ENCODE measurements at places on chromosomes 16 and 17.

DNA sequence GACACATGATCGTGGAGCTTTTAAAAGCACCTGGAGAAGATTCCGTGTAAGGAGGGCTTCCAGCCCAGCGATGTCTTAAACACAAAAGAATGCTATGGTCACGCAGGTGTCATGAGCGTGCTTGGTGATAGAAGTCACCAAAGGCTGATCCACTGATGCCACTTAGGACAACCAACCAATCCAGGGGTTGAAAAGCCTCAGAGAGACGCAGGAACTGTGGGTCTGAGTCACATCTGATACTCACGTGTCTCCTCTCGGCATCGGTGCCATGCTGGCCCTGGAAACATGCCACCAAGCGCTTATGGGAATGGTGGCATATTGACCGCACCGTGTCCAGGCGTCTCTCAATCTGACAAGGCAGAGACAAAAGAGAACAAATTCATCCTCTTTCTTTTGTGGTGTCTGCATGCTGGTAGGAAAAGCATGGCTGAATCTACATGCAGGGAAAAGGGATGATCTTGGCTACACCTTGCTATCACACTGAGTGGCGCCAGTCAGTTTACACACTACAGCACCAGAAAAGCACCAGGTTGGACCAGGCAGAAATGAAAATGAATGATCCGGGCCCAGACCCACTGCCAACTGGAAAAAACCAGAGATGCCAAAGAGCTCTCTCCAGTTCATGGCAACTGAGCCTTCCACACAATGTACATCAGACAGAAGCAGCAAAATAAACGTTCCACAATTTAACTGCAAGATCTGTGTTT, 38.0 kb downstream of the ARHGAP17 start:
- DNase-seq: no peak

GRCh38 chr17:45251931-45252330, 10.0 kb downstream of the SPATA32 start:
- DNase-seq: no peak

DNA sequence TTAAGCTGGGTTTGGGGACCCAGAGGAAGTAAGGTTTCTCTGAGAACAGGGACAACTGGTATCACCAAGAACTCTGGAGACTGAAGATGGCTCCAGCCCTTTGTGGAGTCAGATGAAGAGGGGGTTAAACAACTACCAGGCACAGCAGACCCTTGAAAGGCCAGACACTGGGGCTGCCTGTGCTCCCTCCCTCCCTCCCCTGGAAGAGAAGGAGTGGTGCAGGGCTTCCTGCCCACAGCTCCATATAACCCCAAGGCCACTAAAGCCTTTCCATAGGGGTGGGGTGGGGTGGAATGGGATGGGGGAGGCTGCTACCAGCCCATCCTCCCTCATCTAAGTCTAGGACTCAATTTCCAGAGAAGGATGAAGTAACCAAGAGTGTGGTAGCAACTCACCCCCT, 66.7 kb downstream of the CCDC182 start:
- DNase-seq: no peak

- DNase-seq: no peak
Observed at GRCh38 chr17:44397479-44398440, 8.3 kb upstream of the ITGA2B start.

GRCh38 chr17:81409190-81409935, 14.1 kb downstream of the BAHCC1 start:
- DNase-seq: no peak

Data from stimulated activated CD4-positive, alpha-beta T cell treated with anti-CD3 and anti-CD28 coated beads, Interleukin-2, amount 100 ng/mL, for 48 hours (primary cell).